ENCODE measurements at places on chromosomes 11 and 22.

- DNase-seq, result no peak
These were observed 62.0 kb upstream of the YPEL1 start for GRCh38 chr22:21797444-21798221.

DNA sequence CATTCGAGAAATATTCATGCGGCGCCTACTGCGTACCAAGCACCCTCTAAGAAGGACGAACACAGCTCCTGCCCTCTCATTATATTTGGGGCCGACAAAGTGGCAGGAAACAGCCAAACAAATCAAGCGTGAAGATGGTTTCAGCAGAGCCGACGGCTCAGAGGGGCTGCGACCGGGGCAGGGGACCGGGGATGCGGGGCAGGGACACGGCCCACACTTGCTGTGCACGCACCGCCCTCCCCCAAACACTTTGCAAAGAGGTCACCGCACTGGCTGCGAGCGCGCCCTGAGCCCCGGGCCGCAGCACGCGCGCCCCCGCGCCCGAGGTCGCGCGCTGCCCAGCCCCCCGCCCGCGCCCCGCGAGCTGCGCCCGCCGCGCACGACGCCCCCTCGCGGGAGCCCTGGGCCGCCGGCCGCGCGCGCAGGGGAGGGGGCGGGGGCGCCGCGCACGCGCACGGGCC lies 255 bp upstream of the SYNGR1 start:
- peak; percentile 21 for DNase-seq

GRCh38 chr11:18703001-18703763 lies 4.6 kb downstream of the TMEM86A start:
- no peak for DNase-seq

DNA sequence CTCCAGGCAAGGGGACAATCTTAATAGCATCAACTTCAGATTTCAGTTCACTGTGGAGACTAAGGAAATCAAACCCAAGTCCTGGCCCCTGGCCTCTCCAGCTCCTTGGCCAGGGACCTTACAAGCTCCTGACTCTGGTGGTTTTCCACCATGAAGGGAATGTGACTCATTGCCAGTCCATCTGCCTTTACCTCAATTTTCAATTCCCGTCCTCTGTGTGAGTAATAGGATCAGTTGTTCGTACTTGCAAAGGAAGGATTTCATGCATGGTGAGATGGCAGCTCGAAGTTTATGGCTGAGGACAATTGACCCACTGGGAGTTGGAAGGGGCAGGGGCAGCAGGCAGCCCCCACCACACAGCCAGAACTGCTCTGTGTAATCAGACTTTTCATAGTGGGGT lies 42.5 kb downstream of the INSC start:
- no peak for DNase-seq

DNA sequence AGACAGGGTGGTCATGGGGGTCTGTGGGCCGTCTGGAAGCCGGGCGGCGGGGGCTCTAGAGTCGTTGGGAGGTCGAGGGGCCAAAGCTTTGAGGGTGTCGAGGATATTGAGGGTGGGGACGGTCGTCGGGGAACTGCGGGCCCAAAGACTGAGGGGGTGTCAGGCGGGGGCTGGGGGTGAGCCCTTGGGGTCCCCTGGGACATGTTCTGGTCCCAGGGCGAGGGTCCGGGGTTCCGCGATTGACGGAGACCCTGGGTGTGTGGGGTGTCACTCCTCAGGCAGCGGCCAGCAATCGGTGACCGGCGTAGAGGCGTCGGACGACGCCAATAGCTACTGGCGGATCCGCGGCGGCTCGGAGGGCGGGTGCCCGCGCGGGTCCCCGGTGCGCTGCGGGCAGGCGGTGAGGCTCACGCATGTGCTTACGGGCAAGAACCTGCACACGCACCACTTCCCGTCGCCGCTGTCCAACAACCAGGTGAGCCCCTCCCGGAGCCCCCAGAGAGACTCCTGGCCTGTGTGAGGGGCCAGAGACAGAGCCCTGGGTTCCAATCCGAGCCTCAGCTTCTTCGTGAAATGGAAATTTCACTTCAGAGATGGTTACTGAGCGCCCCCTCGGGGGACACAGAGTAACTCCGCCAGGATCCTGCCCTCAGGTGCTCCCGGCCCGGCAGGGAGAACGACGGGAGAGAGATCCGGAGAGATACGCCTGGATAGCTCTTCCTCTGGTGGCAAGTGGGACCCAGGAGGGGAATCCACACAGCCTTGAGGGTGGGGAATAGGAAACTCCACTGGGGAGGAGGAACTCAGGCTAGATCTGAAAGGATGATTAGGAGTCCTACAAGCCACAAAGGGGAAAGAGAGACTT lies 714 bp downstream of the SDF2L1 start:
- DNase-seq, result peak; percentile 52

DNA sequence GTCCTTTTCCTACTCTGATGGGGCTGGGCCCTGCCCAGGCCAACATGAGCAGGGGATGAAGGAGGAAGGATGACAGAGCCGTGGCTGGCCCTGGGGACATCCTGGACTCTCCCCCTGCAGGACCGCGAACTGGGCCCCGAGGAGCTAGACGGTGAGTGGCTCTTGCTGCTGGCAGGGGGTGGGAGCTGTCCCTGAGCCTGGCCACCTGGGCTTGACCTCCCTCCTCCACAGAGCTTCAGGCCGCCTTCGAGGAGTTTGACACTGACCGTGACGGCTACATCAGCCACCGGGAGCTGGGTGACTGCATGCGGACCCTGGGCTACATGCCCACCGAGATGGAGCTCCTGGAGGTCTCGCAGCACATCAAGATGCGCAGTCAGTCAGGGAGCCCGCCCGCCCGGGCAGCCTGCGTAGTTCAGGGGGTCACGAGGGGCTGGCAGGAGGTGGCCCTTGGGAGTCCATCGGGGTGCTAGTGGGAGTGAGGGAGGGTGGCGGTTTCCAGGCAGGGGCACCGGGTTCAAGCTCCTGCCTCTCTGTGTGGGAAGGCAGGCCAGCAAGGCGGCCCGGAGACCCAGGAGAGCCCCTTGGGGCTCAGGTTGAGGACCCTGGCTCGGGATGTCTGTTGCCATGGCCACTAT lies 1.0 kb downstream of the CABP4 start:
- no peak for DNase-seq

DNA sequence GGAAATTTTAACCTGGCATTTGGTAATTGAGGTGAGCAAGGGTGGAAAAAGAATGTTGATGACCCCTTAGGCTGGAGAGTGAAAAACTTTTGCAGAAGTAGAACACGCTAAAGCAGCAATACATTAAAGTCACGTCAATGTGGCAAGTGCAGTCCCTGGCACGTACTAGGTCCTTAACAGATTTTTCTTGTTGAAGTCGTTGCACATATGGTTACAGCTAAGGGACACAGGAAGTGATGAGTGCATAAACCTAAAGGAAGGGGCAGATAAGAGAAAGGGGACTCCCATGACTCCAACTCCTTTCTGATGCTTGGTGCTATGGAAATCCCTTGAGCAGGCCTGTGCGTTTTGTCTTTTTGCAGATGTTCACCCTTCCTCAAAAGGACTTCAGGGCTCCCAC lies 1.2 kb downstream of the ACCS start:
- no peak for DNase-seq

DNA sequence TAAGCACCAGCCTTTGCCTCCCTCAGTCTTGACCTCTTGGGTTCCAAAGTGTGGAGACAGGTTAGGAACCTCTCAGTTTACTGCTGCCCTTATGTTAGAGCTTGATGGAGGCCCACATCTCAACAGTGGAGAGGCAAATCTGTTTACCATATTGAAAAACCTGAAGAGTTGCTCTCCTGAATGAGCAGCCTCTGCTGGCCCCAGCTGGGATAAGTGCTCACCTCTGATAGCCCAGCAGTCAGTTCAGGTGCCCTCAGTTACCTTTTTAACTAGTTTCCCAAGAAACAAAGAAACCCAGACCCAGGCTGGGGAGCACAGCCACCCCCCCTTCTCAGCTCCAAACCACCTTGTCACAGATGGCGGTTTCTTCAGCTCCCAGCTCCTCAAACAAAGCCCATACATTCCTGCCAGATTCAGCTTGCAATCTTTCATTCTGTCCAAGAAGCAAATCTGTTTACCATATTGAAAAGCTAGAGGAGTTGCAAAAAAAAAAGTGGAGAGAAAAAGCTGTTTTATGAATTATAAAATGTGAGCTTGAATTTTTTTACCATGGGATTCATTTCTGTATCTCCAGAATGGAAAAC lies 57.2 kb downstream of the PPFIBP2 start:
- no peak for DNase-seq

- DNase-seq, result no peak
These were observed 8.0 kb downstream of the PHLDB1 start for GRCh38 chr11:118615282-118615975.

DNA sequence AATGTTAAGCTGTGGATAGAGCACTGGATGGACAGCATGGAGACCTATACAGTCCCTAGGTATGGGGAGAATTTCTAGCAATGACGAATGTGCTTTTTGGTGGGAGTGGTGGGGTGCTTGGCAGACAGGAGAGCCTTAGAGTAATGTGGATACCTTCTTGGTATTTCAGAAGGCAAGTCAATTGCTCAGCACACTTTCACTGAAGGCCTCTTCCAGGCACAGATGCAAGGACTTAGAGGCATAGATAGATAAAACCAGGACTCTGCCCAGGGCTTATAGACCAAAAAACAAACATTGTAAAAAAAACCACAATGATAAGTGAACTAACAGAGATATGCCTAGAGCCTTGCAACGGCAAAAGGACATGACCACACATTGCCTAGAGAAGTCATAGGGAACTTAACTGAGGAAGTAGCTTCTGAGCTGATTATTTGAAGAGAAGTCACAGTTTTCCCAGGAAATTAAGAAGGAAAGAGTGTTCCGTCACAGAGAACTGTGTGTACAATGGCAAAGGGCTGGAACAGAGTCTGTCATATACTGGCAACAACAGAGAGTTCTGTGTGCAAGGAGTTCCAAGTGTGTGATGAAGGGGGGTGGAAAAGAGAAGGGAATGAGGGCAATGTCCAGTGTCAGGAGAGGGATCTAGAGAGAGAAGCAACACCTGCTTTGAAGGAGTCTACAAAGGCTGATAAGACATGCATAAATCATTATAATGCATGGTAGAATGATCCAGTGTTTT lies 65.9 kb upstream of the PICALM start:
- no peak for DNase-seq

GRCh38 chr22:48781391-48781790 lies 1046.3 kb downstream of the BRD1 start:
- no peak for DNase-seq

GRCh38 chr11:107316426-107316825 lies 141.2 kb downstream of the CWF19L2 start:
- DNase-seq, result no peak

Data from CD4-positive, alpha-beta T cell treated with Interleukin-1 beta for 1 hour (primary cell).